IgD-negative memory B cell (primary cell): ENCODE measurements at places on chromosomes 5 and 9. TPM values are rescaled to one million over a fixed set of nuclear protein-coding genes. Genes with fewer than 3 reads are reported as not detected.

Gene SPOCK1
- not detected for polyA plus RNA-seq

Gene ZNF454
- polyA plus RNA-seq, result not detected

Gene CNTFR
- polyA plus RNA-seq, result not detected

Gene PCDHGA12
- 0.59 TPM for polyA plus RNA-seq

Gene OR13C4
- not detected for polyA plus RNA-seq

Gene CD180
- polyA plus RNA-seq, result 99.1 TPM

Gene THBS4
- 0.36 TPM for polyA plus RNA-seq
